NCI-H446 (cell line): ENCODE measurements at places on chromosomes 13 and 19.

DNA sequence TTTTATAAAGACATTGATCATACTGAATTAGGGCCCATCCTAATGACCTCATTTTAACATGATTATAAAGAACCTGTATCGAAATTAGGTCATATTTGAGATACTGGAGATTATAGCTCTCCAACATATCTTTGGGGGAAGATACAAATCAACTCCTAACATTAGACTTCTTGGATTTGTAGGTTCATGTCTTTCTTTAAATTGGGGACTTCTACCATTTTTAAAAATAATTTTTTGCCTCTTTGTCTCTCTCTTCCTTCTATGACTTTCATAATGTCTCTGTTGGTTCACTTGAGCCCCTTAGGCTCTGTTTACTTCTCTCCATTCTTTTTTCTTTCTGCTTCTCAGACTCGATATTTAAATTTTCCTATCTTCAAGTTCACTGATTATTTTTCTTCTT, 57.2 kb downstream of the RNF17 start:
- DNase-seq, result no peak

GRCh38 chr13:97030705-97031452, 36.6 kb upstream of the OXGR1 start:
- peak; percentile 50 for DNase-seq

DNA sequence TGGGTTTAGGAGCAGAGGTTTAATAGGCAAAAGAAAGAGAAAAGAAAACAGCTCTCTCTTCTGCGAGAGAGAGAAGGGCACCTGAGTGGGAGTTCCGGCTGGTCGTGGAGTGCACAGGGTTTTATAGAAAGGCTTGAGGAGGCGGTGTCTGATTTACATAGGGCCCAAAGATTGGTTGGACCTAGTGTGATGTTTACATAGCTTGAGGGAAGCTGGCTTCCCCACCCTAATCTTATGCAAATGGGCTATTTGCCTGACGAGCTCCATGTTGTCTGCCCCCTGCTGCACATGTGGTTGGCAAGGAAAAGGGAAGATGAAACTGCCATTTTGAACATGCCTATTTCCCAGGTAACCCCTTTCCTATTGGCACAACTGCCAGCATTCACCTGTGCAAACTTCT, 21.5 kb upstream of the MEDAG start:
- no peak for DNase-seq

DNA sequence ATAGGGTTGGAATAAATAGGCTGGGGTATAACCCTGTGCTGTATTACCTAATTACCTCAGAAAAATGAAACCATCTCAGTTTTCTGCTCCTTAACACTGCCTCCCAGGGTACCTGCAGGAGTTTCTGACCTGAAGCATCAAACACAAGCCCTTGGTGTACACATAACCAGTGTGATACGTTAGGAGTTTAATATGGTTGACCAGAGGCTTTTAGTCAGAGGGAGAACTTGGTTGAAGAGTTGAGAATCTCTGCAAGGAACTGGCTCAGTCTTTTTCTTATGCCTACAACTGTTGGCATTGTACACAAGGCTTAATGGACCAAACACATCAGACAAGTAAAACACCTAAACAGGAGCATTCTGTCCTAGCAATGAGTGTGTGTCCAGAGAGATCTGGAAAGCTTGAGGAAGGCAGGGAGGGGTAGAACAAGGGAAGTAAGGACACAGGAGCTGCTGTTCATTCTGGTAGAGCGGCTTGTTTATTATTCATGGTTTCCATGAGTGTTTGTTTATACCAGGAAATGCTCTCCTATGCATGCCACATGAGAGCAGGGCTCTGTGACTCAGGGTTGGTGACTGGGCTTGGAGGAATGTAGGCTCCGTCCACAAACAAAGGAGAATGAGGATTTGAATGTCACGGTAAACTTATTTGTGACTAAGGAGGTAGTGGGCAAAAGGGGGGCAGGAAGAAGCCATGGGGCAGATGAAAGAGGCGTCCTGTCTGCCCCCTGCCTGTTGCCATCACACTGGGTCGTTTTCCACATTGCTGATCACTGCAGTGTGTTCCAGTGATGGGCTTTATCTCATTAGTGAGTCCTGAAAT, 11.9 kb upstream of the SPATA13 start:
- no peak for DNase-seq

DNA sequence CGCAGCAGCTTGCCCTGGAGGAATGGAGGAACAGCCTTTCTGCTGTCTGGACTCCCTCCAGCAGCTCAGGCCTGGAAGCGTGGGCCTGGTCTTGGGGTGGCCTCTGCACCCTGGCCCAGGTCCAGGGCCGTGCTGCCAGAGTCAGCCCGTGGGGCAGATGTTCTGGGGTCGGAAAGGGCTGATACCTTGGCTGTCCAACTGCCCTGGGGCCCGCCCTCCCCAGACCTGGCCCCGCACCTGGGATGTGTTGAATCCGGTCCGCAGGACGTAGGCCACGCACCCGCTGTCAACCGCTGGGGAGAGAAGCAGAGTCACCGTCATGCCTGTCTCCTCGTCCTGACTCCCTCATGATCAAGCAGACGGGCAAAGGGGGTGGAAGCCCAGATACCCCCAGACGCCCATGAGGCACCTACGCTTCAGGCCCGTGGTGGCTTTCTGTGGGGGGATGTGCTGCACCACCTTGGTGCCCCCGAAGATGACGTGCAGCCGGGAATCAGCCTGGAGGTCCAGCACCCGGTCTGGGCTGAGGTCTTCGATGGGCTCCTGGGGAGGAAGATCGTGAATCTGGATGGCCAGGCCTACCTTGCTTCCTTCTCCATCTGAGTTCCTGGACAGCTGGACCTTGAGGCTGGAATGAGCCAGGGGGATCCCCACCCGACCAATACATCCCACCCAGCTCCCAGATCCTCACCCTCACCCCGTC, 7.7 kb downstream of the ATP13A1 start:
- no peak for DNase-seq

DNA sequence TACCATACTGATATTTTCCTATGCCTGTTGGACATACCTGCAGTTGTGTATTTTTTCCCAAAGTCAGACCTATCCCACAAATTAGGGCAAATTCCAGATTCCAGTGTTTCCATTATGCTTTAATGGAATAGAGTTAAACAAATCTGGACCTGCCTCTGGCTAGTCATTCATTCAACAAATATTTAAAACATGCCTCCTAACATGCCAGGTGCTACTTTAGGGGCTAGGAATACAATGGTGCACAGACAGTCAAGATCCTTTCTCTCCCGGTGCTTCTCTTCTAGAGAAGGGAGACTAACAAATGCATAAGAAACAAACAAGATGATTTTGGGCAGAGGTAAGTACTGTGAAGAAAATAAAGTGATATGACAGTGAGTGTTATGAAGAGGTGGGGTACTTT, 7.5 kb upstream of the WDFY2 start:
- DNase-seq, result no peak

- no peak for DNase-seq
Observed at GRCh38 chr13:86731987-86732386, 932.8 kb upstream of the SLITRK6 start.

GRCh38 chr19:17079710-17080439, 4.3 kb downstream of the MYO9B start:
- no peak for DNase-seq

DNA sequence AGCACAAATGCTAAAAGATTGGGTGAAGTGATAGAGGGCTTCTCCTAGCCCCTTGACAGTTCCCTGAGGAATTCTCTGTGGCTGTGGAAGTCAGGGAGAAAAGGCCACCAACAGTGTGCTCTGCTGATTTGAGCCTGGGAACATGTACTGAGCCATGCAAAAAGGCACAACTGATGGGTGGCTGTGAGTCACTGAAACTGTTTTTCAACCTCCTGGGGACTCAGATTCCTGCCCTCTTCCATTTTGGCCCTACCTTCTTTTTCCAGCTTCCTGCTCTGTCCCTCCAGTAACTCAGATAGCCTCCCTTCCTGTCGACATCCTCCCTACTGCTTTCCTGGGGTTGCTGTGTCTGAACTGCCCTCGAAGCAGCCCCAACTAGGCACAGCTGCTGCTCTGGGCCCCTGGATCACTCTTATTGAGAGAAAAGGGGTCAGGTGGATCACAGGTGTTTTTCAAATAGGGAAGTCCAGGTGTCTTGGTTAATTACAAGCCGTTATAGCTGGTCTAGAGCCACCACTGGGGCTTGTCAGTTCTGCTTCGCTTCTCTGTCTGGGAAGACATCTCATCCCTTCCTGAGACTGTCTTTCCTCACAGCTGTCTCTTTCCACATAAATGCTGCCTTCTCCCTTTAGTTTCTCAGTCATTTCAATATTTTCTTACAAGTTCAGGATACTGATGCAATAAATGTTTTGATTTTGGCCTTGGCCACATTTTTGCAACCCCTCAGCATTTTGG, 13.7 kb downstream of the FAM124A start:
- no peak for DNase-seq

DNA sequence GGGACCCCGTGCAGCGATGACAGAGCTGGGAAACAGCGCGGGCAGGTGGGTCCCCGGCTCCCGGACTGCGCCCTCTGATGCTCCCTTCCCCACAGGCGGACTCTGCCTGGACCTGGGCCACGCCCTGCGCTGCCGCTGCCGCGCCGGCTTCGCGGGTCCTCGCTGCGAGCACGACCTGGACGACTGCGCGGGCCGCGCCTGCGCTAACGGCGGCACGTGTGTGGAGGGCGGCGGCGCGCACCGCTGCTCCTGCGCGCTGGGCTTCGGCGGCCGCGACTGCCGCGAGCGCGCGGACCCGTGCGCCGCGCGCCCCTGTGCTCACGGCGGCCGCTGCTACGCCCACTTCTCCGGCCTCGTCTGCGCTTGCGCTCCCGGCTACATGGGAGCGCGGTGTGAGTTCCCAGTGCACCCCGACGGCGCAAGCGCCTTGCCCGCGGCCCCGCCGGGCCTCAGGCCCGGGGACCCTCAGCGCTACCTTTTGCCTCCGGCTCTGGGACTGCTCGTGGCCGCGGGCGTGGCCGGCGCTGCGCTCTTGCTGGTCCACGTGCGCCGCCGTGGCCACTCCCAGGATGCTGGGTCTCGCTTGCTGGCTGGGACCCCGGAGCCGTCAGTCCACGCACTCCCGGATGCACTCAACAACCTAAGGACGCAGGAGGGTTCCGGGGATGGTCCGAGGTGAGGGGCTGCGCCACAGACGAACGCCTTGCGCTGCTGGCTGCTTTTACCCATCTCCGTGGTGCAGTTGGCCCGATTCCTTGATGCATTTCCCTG, 7.8 kb upstream of the SELENOV start:
- peak; percentile 91 for DNase-seq

GRCh38 chr13:80307401-80307987, 33.4 kb downstream of the SPRY2 start:
- no peak for DNase-seq

- DNase-seq, result no peak
Observed at GRCh38 chr13:113166681-113167080, 8.2 kb downstream of the PROZ start.

- no peak for DNase-seq
Observed at GRCh38 chr13:113731192-113732175, 27.5 kb upstream of the TMEM255B start.
